ENCODE measurements at places on chromosomes 12 and 14.

GRCh38 chr12:90622431-90622830 is 332.5 kb downstream of the CCER1 start:
- no peak for DNase-seq

DNA sequence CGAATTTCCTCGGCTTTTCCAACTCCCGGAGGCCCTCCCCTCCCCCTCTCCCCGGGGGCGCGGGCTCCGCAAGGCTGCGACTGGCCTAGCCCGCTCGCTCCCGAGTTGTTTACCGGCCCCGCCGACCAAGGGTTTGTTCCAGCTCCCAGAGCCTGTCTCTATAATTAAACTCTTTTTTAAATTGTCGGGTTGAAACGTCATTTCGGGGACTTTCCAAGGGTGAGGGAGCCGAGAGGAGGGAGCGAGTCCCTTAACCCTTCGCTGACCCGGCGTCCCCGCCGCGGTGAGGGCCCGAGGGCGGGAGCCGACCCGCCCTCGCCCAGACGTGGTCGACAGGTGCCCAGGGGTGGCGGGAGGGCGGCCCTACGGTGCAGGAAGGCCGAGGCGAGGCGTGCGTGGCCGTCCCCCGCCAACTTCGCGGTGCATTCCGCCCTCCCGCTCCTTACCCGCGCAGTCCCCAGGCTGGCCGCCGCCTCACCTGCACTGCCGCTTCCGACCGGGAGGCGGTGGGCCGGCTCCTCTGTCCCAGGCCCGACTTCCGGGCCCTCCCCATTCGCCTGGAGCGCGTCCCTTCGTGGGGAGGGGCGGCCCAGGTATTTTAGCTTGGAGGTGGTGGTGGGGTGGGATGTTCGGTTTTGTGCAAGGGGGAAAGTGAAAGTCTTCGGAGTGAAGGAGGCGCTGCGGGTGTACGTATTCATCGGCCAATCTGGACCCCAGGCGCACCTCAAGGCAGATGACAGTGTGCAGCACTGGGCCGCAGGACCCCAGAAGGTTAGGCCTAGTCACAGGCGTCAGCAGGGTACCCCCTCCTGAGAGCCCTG is 2.9 kb upstream of the ZFP36L1 start:
- DNase-seq, result peak; percentile 20

GRCh38 chr14:72615451-72616121 is 278.3 kb downstream of the DPF3 start:
- DNase-seq, result no peak

GRCh38 chr14:103495854-103496253 is 26.8 kb downstream of the CKB start:
- DNase-seq, result no peak

DNA sequence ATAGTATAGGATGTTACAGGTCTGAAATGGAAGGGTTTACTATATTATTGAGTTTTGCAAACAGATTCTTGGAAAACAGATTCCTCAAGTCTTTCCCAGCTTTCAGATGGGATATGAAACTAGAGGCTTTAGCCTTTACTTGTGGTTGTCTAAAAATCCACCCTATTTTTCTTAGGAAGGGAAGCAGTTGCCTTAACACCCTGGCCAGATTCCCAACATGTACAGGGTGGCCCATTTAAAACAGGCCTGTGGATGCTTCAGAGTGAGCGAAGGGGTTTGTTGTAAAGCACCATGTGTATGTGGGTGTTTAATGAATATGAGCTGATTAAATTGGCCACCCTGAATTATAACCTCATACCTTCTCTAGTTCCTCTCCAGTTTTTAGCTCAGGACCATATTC is 415.9 kb downstream of the ZFP36L1 start:
- DNase-seq, result no peak

DNA sequence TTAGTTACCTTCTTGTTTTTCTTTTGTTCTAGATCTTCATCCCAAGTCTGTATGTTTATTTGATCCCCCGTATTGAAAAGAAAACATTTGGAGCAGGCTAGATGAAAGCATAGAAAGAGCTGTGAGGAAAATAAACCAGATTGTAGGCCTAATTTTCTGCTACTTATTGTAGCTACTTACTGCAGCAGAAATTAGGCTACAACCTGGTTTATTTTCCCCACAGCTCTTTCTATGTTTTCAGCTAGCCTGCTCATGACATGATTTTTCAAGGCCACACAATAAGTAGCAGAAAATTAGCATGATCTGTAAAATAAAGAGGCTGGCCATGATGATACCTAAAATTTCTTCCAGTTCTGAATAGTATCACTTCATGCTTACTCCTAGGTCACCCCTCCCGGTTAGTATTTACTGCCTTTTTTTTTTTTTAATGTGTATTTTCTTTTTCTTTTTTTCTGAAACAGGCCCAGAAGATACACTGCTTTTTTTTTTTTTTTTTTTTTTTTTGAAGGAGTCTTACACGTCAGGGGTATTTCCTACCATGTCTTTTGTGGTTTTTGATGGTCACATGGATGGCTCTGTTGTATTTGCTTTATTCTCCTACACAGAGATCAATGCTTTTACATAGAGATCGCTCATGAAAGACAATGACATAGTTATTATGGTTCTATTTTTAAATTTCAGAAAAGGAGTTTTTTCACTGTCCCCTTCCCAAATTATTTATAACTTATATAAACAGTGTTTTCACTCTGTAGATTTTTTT is 32.3 kb downstream of the BHLHE41 start:
- no peak for DNase-seq

GRCh38 chr14:81485372-81485771 is 48.3 kb downstream of the SEL1L start:
- DNase-seq, result no peak

DNA sequence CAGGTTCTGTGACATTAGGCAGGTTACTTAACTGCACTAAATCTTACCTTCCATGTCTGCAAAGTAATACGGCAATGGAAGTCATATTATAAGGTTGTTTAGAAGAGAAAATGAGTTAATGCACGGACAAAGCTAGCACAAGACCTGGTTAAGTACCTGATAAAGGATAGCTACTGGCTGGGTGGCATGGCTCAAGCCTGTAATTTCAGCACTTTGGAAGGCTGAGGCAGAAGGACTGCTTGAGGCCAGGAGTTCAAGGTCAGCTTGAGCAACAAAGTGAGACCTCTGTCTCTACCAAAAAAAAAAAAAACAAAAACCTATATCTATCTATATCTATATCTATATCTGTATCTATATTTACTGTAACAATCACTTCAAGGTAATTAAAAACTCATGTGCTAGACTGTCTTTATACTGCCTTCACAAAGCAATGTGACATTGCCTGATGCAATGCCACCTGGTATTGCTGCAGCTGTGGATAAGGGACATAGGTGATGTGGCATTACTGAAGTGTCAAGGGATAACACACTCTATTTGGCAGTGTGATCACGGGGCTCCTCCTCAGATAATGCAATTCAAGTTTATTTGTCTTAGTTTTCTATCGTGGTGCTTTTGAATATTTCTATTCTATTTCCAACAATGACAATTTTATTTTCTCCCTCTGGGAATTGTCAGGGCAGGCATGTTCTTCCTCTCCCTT is 107.1 kb downstream of the PAX9 start:
- peak; percentile 23 for DNase-seq

- DNase-seq, result no peak
Observed at GRCh38 chr12:118541934-118542333, 165.6 kb downstream of the SUDS3 start.

DNA sequence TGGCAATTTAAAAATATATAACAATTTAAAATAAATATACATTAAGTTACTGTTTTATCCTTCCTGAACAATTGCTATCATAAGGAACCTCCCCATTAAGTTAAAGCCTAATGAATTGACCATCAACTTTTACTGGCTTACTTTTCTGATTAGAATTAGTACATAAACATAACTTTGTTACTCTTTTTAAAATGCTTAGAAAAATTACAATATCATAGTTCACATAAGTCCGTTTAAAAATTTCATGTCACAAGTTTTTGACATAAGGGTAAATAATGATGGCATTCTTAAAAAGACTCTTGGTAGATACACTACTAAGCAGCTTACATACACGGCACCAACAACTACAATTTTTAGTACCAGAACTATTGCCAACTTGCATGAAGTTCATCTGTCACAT is 1308.6 kb downstream of the FSCB start:
- DNase-seq, result no peak

DNA sequence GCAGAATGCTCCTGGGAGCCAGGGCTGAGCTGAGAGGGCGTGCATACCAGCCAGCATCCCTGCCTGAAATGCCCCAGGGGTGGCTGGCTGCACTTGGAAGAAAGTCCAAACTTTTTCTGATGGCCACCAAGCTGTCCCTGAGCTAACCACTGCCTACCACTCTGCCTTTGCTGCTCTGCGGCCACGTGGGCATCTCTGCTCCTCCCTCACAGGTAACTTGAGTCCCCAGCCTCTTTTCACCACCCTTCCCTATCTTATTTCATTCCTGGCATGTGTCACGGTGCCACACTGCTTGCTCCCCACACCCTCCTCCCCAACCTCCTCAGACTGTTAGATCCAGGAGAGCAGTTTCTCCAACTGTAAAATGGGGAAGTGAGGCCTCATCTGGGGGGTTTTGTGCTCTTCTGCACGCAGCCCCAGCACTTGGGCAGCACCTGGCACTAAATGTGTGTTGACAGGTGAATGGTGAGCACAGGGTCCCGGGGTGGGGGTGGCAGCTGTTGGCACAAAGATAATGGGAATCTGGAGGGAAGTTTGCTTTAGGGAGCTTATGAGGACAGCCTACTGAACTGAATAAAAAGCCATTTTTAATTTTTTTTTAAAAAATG is 113.0 kb downstream of the GLT1D1 start:
- peak; percentile 89 for DNase-seq

DNA sequence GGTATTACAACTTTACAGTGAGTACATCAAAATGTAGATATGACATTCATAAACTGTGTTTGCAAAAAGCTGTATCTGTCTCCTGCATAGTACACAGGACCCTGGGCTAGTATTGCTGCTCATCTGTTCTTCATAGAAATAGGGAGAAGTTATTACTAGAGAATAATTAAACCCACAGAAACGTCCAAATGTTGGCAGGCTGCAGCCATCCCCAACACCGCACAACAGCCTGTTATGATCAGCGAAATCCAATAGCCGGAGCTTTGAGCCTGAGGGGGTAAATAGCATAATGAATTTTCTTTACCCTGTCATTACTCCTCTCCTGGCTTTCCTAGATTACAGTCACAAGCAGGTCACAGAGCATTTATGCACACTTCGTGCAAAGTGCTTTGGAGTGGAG is 178.0 kb downstream of the DACT1 start:
- no peak for DNase-seq

- no peak for DNase-seq
Observed at GRCh38 chr12:6644903-6645302, 2.3 kb downstream of the ACRBP start.

DNA sequence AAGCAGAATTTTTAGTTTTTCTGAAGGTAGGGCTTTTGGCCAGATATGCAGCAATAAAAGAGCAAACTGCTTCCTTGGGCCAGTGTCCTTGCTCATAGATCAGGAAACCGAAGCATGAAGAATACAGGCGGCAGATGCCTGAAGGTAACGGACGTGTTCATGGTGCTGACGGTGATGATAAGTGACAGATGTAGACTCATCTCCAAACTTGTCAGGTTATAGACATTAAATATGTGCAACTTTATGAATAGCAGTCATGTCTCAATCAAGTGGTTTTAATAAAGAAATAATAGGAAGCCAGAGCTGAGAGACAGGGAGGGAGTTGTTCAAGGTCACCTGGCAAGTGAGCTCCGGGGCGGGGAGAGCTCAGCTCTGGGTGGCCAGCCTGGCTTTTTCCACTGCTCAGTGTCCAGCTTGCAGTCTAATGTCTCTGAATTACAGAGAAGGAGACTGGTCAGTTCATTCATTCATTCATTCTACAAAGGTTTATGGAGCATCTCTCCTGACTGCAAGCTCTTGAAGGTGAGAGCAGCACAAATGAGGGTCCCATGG is 1.0 kb downstream of the SERPINA5 start:
- no peak for DNase-seq

DNA sequence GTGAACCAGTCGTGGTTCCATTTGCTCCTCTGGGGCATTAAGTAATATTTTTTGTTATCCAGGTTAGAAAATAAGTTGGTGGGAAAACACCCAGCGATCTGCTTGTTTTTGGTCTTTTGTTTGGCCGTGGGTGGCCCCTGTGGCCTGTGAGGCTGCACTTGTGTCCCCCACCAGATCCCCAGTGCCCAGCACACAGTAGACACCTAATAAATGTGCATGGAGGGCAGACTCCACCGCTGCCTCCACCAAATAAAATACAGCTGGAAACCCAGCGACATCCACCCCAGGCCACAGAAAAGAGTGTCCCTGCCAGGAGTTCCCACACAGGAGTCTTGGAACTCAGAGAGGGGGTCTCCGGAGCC is 8.3 kb upstream of the PPP1R13B start:
- no peak for DNase-seq

- no peak for DNase-seq
Observed at GRCh38 chr12:107145397-107145796, 52.0 kb upstream of the CRY1 start.

GRCh38 chr12:132449565-132450417 is 40.2 kb upstream of the FBRSL1 start:
- no peak for DNase-seq

DNA sequence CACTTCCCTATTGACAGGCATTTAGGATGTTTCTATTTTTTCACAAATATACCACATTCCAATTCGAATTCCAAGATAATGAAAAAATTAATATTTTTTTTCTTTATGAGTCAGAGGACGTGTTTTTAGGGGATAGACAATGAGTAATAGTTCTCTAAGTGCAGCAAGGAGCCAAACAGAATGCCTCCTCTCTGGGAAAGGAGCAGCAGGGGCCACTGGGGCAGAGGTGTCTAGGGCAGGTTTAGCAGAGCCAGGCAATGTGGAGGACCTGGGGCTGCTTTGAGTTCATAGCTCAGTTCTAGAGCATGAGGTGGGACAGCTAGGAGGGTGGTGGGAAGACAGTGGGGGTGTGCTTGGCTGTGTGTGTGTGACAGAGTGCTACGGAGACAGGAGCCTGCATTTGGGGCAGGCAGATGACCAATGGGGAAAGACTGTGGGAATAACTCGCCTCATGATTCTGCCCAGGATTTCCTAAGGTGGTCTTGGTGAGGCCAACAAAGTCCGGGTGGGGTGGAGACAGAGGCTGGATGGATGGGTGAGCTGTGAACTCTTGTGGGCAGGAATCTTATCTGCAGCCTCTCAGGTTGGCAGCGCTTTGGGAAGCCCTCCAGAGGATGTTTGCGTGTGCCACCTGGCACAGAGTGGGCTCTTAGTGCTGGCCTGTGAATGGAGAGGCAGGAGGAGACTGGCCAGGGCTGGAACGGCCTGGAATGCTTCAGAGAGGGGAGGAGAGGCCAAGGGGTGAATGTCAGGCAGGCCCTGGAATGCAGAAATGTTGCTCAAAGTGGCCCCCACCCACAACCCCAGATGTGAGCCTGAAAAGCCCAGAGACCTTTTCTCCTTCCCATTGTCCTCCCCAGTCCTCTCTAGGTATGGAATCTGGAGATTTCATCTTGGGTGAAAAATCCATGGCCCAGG is 2.4 kb upstream of the KRT7 start:
- DNase-seq, result peak; percentile 20

GRCh38 chr14:69547701-69548348 is 26.8 kb downstream of the CCDC177 start:
- no peak for DNase-seq
